A172 (cell line): ENCODE measurements at places on chromosomes 1 and 21.

- DNase-seq, result no peak
Observed at GRCh38 chr1:93904228-93904627, 5.0 kb downstream of the GCLM start.

DNA sequence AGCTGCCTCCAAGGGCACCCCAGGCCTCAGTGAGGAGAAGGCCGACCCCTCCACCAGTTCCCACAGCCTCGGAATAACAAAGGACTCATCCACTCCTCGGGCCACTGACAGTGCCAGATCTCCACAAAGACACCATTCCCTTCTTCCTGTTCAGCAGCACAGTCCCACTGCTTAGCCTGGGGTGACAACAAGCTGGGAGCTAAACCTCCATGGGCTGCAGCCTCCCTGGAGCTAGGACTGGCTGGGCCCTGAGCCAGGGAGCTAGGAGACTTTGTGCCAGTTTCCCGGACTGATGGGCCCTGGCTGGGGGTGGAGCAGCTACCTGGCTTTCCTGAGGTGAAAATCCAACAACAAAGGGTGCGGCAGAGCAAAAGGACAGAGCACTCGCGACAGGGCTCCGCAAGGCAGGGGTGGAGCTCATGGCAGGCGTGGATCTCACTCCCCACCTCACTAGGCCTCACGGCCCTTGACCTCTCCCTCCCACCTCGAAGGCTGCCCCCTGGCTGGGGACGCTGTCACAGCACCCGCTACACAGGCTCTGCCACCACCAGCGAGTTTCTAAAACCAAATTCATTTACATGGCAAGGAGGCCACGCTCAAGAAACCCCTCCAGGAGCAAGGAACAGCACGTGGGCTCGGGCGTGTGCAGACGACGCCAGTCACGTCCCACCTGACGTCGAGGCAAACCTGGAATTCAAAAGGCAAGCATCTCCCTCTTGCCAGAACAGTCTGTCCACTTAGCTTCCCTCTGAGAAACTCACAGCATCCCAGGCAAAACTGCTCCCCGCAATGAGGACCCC lies 13.8 kb downstream of the SLC35E2B start:
- no peak for DNase-seq

GRCh38 chr1:57795886-57796285 lies 372.0 kb upstream of the DAB1 start:
- DNase-seq, result no peak

- DNase-seq, result no peak
Observed at GRCh38 chr1:38680801-38681510, 178.6 kb downstream of the RRAGC start.

- DNase-seq, result no peak
Observed at GRCh38 chr1:78234496-78234895, 188.7 kb downstream of the GIPC2 start.

DNA sequence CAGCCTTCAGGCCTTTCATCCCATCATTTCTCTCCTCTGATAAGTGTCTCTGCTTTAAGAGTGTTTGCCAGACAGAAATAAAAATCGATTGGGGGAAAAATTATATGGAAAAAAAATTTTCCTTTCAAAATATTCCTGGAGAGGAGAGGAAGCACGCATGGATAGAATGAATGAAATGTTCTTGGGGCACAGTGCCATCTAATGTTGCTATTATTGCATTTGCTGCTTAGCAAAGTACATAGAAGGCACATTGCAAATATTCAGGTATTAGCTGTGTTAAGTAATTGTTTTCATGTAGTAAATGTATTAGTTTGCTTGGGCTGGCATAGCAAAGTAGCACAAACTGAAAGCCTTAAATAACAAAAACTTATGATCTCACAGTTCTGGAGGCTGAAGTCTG lies 18.1 kb downstream of the B3GALT5 start:
- peak; percentile 51 for DNase-seq
